Adipose tissue (tissue), 3 donors: ENCODE measurements at places on chromosomes 4 and X. TPM values are rescaled to one million over a fixed set of nuclear protein-coding genes. Genes with fewer than 3 reads are reported as not detected.

The PPP4R3C gene
- polyA plus RNA-seq: not detected

The UNC5C gene
- 0.15 TPM for polyA plus RNA-seq

The SPON2 gene
- polyA plus RNA-seq: 36.4 TPM

The AKAP4 gene
- not detected for polyA plus RNA-seq

The RHOXF2B gene
- not detected for polyA plus RNA-seq

The GATA1 gene
- polyA plus RNA-seq: not detected

The C4orf50 gene
- polyA plus RNA-seq: 0.01 TPM
